NCI-H526 treated with DMSO at 0.1 percent for 48 hours (cell line): ENCODE measurements at places on chromosomes 5 and 9.

DNA sequence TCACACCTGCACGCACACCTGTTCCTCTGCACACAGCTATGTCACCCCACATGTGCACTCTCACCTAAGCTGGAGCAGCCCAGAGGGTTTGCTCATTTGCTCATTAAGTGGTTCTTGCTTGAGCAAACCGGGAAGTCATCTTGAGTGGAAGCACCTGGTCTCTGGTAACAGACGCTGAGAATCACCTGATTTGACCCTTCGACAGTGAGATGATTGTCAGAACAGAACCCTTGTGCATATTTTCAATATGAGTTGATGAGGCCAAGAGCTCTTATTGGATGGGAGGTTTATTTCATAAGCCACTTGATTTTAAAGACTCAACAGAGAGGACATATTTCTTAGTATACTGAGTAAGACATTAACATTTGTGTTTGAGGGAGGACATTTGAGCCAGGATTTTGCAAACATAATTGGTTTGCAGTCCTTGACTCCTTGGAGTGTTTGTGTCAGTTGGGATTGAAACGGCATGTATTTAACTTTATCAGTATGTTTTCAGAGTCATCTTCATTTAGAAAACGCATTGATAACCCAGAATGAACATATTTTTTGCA, 22.1 kb upstream of the LPCAT1 start:
- DNase-seq = peak; percentile 14

GRCh38 chr9:126974594-126974993, 60.0 kb downstream of the RALGPS1 start:
- no peak for DNase-seq

GRCh38 chr5:111117136-111117535, 25.0 kb downstream of the WDR36 start:
- DNase-seq = no peak

DNA sequence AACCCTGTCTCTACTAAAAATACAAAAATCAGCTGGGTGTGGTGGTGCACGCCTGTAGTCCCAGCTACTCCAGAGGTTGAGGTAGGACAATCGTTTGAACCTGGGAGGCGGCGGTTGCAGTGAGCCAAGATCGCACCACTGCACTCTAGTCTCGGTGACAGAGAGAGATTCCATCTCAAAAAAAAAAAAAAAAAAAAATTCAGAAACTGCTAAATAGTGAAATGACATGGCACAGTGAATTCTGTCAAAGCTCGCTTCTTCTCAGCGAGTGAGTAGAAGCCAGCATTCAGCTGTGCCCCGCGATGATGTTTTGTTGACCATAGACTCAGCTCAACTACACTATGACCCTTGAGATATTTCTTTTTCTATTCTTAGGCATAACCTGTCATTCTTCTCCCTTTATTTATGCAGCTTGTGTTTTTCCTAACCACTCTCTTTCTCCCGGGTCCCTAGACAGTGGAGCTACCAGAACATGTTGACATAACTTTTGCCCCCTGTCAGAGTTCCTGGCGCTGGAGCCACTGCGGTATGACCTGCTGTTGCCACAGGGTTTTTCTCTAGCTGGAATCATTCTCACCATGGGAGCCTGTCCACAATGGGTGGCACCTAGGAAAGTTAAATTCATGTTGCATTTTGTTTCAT, 13.5 kb upstream of the IQGAP2 start:
- no peak for DNase-seq
